ENCODE measurements at places on chromosomes 2 and 18.

DNA sequence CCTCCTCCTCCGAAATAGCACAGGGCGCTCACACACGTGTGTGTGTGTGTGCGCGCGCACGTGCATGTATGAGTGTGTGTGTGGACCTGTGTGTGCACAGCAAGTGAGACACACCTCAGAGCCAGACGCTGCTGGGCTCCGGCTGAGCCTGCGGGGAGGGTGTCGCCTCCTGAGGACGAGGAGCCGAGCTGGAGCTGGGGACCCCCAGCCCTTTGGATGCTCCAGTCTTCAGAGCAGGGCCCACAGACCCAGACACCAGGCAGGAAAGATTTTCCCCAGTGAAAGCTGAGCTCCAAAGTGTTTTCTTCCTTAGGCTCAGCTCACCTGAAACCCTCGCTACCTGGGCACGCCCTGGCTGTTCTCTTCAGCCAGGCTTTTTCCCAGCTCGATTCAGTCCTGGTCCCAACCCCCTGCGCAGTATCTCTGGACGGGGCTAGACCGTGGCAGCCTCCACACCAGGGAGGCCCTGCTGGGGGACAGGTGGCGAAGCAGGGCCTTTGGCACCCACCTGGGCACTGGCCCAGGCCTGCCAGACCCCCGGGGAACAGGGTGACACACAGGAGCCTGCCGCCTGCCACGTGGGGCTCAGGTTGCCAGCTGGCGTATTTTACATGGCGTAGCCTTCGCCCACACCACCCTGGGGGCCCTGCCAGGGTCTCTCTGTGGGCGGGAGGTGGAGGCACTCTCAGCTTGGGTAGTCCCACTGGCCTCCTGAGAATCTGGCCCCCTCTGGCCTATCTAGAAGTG lies 36.2 kb downstream of the PDIA6 start:
- DNase-seq = no peak

GRCh38 chr2:158493458-158493857 lies 36.7 kb downstream of the PKP4 start:
- DNase-seq = no peak

- DNase-seq = no peak
Measured at GRCh38 chr2:241009191-241009590, 10.8 kb downstream of the SNED1 start.

GRCh38 chr18:45637546-45638327 lies 22.5 kb downstream of the SLC14A2 start:
- no peak for DNase-seq

- no peak for DNase-seq
Measured at GRCh38 chr18:65704046-65704445, 46.8 kb upstream of the CDH7 start.

DNA sequence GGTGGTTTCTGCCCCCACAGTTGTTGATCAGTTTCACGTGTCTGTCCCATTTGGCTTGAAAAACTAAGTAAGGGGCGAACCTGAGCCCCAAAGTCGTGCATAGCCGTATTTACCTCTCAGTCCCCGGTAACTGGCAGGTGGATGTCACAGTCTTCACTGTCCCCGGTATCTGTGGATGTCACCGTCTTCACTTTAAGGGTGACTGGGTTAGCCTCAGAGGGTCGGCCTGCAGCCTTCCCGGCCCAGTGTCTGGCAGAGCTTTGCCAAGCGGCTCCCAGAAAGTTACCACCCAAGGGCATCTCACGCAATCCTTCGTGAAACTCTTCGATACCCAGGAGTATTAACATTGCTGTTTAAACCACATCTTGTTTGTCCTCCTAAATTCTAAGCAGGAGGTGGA lies 125.3 kb upstream of the CTDP1 start:
- DNase-seq = no peak

- no peak for DNase-seq
Measured at GRCh38 chr2:97645112-97645694, 659 bp upstream of the COX5B start.

DNA sequence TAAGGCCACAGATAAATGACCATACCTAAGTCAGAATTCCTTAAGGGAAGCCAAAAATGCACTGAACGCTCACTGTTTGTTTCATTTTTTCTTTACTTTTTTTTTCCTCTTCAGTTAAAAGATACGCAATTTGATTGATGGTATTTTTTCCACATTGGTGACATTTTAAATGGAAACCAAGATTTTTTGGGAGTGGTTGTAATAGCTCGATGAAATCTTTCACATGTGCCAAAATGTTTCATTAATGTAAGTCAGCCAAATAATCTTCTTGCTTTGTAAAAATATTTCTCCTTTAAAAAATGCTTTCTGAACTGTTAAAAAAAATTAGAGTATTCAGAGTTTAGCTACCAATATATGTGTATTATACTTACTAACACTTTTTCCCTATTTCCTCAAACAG lies 339.8 kb downstream of the ZEB2 start:
- DNase-seq = no peak

DNA sequence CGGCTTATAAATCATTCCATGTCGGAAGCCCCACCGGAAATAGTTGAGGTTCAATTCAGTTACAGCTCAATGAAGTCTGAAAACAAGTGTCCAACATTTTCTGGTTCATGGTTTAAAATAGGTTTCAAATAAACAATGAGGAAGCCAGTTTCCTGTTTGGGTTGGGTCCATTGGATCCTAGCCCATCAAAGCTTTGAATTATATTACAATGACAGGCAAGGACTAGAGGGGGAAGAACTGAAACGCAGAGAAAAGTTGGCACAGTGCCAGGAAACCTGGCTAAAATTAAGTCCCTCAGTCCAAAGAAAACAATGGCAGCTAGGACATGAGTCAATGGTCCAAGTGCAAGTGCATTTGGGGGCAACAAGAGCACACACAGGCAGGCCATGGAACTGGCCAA lies 32.0 kb downstream of the SLC14A1 start:
- DNase-seq = peak; percentile 44

- no peak for DNase-seq
Measured at GRCh38 chr2:124309563-124310138, 284.6 kb downstream of the CNTNAP5 start.

DNA sequence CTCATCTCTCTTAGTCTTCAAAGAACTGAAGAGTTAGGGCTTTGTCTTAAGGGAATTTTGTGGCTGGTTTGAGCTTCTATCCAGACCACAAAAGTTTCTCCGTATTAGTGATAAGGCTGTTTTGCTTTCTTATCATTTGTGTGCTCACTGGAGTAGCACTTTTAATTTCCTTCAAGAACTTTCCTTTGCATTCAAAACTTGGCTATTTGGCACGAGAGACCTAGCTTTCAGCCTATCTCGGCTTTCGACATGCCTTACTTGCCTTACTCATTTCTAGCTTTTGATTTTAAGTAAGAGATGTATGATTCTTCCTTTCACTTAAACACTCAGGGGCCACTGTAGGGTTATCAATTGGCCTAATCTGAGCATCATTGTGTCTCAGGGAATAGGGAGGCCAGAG lies 29.9 kb downstream of the HDHD2 start:
- DNase-seq = no peak

DNA sequence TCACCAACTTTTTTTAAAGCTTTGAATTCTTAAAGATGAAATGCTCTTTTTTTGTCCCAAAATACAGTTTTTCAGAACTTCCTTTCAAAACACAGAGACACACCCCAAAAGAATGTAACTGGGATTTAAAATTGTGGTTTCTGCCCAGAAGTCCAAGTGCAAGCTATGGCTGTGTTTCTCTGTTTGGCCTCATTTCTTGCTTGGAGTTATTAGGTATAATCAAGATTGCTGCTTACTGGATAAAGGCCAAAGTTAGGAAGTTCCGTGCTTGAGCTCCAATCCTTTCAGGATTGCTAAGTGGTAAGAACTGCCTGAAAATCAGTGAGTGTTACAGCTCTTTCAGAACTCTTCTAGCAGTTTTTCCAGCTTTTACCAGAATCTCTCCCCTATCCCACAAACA lies 16.9 kb downstream of the ZBTB7C start:
- no peak for DNase-seq

GRCh38 chr2:236065314-236066160 lies 102.6 kb downstream of the GBX2 start:
- no peak for DNase-seq

- DNase-seq = no peak
Measured at GRCh38 chr18:49170925-49171505, 220.2 kb upstream of the SMAD7 start.

DNA sequence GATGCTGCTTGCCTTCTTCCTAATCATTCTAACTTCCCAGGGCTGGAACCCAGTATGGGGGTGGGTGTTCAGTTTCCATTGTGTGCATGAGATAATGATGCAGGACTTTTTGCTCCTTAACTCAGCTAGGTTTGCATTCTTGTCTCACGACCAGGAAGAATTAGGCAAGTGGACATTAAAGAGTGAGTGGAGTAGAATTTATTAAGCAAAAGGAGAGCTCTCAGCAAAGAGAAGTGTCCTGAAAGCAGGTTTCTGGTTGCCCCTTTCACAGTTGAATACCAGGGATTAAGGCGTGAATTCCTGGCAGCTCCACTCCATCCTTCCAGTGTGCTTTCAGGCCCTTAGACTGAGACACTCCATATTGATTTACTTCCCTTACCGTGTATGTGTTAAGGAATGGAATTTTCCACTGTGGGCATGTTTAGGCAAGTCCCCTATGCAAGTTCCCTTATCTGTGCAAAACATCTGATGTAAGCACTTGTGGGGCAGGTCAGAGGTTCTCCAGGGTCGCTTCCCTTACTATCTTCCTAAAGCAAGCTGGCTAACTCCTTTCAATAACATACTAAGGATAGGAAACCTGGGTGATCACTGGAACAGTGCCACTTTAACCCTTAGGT lies 126.5 kb downstream of the GPR39 start:
- DNase-seq = no peak

GRCh38 chr2:47321006-47321405 lies 82.0 kb upstream of the MSH2 start:
- DNase-seq = no peak

DNA sequence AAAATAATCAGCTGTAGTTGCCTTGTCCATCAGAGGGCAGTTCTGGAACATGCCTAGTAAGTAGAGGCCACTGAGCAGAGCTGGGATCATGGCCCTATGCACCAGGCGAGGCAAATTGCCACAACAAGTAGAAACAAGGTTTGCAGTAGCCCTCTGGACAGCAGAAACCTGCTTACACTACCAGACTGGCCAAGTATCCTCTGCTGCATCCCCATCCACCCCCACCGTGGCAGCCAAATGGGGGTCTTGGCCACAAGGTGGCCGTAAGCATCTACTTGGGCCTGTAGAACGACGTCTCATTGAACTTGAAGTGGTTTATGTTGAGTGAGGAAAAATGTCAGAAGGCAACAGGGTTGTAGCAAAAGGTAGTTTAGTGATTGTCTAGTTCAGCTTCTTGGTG lies 241.2 kb downstream of the ALPK2 start:
- DNase-seq = no peak

GRCh38 chr2:181063696-181064095 lies 83.3 kb downstream of the UBE2E3 start:
- DNase-seq = no peak

DNA sequence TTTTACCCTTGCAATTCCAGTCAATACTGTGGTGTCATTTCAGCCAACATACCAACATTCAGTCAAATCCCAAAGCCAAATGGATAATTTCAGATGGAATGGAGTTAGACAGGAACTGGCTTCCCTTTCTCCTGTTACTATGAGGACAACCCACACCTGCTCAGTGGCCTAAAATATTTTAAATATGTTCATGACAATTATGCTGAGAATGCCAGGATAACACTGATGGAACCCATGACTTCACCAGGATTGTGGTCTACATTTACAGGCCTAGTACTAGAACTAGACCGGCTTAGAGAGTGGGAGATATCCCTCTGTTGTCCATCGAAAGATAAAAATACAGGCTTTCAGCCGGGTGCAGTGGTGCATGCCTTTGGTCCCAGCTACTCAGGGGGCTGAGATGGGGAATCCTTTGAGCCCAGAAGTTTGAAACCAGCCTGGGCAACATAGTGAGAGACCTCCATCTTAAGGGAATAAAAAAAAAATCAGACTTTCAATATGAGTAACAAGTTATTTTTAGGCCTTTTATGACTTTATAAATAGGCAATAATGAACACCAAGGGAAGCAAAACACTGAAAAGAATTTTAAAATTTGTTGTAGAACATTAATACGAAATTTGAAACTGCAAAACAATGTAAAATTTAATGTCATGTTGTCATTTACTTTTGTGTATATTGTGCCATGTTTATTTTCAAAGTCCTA lies 14.2 kb downstream of the GPATCH11 start:
- no peak for DNase-seq

DNA sequence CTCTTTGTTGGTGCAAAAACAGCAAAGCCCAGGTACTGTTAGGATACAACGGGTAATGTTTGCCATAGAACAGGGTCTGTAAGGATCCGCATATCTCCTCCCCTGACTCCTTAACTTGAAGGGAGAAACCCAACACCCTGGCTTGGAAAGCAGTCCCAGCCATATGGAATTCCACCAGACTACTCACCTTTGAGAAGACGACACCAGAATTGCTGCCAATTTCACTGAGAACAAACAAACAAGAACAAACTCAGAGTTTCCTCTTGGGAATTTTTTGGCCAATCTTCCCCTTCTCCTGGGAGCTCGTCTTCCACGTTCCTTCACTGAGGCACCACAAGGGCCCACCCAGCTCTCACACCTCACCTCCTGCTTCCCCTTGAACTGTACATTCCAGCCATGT lies 29.2 kb downstream of the CAPN14 start:
- no peak for DNase-seq

DNA sequence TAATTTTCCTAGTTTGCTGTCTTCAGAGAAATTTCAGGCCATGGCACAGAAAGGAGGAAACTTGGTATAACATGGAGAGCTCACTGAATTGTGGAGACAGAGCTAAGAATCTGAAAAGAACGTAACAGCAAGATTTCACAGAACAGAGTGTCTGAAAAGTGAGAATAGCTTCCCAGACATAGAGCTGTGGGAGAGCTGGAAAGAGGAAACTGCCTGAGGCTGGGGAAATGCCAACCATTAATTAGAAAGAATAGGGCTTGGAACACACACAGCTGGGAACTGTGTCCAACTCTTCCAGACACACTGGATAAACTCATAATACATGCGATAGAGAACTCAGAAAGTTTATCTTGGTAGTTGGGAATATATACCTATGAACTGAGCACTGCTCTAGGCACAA lies 51.6 kb upstream of the KYNU start:
- no peak for DNase-seq

DNA sequence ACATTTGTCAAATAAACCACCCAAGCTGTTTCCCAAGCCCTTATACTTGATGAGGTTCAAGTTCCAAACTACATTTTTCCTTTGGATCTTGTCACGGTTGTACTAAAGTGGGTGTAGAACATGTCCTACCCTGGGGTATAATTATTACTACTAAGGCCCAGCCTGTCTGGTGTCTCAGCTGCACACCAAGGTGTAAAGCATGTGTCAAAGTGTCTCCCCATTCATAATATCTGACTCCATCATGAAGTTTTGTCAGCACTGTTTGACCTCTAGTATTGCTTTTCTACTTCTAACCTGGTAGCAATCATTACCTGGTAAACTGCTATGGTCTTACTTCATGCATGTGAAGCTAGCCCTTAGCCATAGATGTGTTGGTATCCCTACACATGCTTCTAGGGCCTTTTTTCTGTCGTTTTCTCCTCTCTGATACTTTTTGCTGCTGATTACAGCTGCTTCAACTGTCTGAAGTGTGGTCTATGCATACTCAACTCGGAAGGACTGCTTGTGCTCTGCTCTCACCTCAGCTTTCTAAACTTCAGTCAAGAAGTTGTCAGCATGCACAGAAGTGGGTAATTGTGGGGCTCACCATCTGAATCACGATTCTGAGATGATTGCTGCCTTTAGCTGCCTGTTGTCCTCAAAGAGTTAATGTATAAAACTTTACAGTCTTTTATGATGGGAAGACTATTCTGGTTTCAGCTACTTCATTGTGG lies 445.7 kb upstream of the TRIB2 start:
- no peak for DNase-seq

- no peak for DNase-seq
Measured at GRCh38 chr2:231181860-231182512, 16.4 kb upstream of the ARMC9 start.

Measured in right renal cortex interstitium (tissue), 3 donors.